NCI-H526 treated with DMSO at 0.1 percent for 48 hours (cell line): ENCODE measurements at places on chromosomes 1 and 21.

GRCh38 chr1:197339106-197340060 lies 71.3 kb downstream of the CRB1 start:
- DNase-seq = no peak

GRCh38 chr1:22291494-22291893 lies 148.6 kb upstream of the WNT4 start:
- DNase-seq = no peak

GRCh38 chr1:223515926-223516325 lies 122.7 kb downstream of the CCDC185 start:
- no peak for DNase-seq

DNA sequence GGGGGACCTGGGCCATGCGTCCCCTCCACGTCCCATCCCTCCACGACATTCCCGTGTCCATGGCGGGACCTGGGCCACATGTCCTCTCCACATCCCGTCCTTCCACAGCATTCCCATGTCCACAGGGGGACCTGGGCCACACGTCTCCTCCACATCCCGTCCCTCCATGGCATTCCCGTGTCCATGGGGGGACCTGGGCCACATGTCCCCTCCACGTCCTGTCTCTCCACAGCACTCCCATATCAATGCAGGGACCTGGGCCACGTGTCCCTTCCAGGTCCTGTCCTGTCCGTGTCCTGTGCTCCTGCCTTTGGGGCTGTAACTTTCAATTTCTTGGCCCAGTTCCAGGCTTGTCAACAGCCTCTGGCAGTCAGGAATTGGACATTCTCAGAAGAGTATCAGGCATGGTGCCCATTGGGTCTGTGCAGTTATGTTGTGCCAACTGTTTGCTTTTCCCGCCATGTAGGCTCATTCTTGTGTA lies 47.1 kb downstream of the WNT9A start:
- DNase-seq = no peak

- no peak for DNase-seq
Measured at GRCh38 chr1:159282118-159282517, 20.0 kb upstream of the FCER1A start.

GRCh38 chr1:219794085-219794743 lies 134.1 kb downstream of the SLC30A10 start:
- no peak for DNase-seq

DNA sequence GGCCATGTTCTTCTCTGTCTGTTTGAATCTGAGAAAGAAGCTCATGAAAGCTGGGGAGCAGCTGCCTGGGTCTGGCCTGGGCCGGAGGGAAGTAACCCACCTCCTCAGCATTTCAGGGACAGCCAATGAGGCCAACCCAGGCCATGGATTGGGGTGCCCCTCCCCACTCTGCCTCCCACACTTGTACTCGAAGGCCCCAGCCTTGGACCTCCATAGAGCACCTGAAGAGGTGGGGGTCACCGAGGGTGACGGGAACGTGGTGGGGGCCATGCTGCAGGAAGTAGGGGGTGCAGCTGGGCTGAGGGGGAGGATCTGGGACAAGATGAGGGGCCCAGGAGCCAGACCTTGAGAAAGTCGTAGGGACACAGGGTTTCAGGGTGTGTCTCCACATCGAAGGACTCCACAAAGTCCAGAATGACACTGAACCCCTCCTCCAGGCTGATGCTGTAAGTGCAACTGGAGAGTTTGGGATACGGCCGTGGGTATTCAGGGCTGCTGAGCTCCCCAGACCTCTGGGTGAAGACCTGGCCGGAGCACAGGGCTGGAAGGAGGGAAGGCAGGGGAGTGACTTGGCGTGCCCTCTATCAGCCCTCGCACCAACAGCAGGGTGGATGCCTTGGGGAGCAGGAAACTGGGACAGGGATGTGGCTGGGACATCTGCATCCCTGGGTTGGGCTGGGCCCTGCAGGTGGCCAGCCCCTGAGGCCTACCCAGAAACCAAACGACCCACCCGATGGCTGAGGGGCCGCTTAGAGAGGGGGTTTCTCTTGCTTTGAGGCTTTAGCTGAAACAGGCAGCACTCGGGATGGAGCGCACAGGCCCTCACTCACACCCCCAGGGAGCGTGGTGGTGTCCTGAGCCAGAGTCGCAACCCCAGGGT lies 3.8 kb downstream of the MASP2 start:
- no peak for DNase-seq

- no peak for DNase-seq
Measured at GRCh38 chr1:212827831-212828278, 19.6 kb downstream of the SPATA45 start.

GRCh38 chr21:28018741-28019669 lies 973.7 kb downstream of the LTN1 start:
- DNase-seq = no peak

DNA sequence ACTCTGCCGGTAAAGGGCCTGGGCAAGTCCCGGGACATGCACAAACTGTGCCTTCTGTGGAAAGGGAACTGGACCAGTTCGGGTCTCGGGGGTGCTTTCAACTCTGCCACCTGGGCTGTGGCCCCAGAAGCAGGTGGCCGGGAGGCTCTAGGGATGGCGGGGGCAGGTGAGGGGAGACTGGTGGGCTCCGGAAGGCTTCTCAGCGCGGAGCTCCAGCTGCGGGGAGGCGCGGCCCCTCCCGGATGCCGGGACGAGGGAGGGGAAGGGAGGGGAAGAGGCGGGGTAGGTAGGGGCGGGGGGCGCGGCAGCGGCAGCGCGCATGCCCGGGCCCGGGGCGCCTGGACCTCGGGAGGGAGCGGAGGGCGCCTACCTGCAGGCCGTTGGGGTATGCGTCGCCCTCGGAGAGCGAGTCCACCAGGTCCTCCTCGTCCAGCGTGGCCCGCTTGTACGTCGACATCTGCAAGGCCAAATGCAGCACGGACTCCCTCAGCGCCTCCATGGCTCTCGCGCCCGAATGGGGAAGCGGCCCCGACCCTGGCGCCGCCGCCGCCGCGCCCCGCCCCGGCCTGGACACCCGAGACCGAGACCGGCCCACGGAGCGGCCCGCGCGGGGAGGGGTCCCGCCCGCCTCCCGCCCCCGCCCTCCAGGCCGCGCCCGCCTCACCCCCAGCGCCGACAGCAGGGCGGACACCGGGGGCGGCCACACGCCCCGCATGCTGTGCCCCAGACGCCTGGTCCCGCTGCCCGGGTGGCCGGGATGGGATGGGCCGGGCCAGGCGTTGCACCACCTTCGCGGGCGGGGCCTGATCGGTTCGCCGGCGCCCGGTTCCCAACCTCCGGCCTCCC lies at the start of gene ECE1:
ECE1 (minus strand) TSS at position 764 of the 846 bp plus-strand sequence; CDS start at position 715, 49 bp downstream.
- DNase-seq = no peak

GRCh38 chr1:33260439-33260838 lies 4.1 kb downstream of the ZNF362 start:
- DNase-seq = no peak

DNA sequence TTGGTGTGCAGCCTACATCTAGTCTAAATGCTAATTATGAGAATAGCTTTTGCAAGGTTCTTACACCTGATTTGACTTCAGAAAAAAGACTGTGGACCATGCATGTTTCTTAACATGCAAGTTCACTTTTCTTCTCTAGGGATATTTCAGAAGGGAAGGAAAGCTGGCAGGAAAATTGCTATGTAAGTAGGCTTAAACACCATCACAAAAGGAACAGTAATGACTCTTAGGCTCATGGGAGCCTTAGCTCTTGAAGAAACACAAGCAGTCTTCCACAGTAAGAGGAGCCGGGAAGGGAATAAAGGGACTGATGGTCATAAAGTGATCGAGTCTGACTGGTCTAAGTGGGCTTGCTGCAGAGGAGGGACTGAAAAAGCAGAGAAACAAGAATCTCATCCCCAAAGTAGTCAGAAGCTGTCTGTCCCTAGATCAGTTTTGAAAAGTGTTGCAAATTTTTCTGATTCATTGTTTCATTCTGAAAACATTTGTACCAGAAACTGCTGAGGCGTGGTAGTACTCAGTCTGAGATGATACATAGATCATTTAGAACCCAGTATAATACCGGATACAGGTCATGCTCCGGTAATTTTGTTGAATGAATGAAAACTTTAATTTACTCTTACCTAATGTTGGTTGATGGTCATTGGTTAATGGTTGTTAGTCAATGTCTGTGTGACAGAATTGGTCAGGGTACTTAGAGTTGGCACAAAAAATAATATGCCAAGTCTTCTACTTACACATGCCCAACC lies 40.9 kb downstream of the SMYD2 start:
- no peak for DNase-seq

DNA sequence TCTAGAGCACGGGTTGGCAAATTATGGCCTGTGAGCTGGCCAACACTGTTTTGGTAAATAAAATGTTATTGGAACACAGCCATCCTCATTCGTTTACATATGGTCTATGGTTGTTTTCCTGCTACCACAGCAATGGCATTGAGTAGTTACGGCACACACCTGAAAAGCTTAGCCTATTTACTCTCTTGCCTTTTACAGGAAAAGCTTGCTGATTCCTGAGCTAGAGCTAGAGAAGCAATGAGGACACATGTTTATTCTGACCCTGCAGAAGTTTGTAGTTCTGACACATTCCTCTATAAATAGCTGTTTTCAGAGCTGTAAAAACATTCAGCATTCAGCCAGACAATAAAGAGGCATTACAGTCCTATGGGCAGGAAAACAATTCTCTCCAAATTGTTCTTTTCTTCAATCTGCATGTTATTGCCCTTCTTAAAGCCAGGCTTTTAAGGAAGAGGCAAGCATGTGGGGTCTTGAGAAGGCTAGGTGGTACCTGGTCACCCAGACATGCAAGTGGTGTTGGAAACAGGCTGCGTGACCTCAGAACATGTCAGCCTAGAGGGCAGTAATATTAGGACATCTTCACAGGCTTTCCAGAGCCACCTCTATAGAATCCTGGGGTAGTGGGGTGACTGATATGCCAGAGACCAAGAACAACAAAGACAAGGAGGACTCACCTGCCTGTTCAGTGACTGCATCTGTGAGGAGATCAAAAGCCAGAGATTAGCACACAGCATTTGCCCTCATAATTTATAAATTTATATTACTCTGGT lies 1.6 kb downstream of the FCRL2 start:
- DNase-seq = no peak

GRCh38 chr1:983798-984475 lies 2.0 kb upstream of the PERM1 start:
- DNase-seq = no peak

DNA sequence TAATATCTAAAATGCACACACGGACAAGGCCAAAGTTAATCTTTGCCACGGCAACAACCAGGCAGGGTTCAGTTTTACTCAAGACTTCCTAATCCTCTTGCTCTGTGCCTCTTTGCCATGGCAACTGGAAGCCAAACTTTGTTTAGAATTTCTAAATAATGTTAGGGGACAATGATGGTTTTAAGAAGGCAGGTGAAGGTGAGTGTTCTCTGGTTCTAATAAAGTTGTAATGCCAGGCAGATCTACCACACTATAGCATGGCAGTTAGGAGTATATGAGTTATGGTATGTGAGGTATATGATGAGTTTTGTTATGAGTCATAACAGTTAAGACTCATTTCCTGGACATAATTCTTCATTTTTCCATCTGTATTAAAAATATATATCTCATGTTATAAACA lies 2.7 kb downstream of the PTPRC start:
- DNase-seq = no peak

DNA sequence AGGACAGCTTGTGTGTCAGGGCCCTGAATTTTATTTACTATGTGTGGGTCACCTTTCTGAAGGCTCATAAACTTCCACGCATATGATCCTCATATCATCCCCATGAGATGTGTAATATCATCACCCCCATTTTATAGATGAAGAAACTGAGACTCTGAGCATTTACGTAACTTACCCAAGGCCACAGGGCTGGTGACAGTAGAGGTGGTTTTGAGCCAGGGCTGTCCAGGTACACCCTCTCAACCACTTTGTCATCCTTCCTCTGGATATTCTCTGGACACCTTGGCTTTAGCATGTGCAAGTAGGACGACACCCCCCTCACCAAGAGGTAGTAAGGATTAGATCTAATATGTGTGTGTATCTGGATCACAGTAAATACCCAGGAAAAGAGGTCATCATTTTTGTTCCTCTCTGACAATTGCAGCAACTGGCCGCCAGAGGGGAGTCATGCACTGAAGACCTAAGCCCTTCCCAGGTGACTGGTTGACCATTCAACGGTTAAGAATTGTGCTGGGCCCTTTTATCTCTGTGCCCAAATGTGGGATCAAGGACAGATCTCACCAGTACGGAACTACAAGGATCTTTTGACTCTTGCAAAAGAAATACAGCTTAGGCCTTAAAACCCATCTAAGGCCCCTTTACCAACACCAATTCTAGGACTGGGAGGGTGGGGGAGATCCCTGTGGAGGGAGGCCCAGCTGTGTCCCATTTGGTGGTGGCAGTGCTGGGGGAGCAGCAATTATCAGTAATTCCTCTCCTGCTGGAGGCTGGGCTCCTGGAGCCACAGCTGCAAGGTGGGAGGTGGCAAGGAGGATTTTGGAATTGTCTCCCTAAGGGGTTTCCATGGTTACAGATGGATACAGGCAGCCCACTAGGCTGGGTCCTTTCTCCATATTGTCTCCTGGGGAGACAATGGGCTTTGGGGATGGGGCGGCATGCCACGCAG lies 13.7 kb upstream of the E2F2 start:
- DNase-seq = peak; percentile 60

DNA sequence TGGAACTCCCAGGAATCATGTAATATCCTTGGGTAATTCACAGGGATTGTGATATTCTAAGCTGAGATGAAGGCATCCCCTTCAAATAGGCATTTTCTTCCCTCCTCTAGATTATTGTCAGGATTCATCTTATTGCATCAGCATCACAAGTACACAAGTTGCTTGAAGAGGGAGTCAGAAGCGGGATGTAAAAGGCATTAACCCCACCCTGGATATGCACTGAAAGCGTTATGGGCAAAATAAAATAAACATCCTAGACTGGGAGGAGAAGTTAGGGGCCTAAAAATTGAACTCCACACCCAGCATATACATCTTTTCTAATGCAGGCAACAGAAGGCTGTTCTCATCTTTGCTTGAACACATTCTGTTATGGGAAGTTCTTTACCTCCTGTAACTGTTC lies 381.2 kb downstream of the SETD4 start:
- DNase-seq = no peak

DNA sequence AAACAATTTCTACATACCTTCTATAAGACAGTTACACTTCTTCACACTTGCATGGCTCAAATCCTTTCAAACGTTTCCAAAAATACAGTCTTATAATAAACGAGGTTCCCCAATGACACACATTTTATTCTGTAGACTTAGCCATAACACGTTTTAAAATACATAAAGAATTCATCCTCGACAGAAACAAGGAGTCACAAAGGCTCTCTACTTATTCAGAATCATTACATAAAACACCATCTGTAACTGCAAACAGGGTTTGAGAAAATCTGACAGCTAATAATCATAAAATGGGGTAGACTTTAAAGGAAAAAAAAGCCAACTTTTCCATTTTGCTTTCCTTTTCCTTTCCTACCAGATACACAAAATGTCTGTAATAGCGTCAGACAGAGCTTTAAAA lies 1.8 kb downstream of the PIK3R3 start:
- peak; percentile 53 for DNase-seq

DNA sequence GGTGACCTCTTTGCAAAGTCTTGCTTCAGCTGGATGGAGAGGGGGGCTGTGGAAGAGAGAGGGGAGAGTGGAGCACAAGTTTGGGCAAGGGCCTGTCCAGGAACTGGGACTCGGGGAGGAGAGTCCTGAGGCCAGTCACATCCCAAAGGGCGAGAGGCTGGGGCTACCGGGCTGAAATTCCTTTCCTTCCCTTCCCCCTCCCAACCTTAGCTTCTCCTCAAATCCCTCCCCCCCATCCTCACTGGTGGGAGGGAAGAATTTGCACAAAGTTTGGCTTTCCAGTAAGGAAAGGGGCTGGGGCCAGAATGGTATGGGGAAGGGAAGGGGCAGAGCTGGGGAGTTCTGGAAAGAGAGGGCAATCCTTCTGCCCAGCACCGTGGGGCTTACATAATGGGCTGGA lies 854 bp downstream of the CNTN2 start:
- DNase-seq = no peak
